Left ventricle myocardium inferior (tissue), 1 donor: ENCODE measurements at places on chromosomes 11 and 22.
A peak's percentile ranks its signal among the peaks of the same experiment; 100 is the strongest.

DNA sequence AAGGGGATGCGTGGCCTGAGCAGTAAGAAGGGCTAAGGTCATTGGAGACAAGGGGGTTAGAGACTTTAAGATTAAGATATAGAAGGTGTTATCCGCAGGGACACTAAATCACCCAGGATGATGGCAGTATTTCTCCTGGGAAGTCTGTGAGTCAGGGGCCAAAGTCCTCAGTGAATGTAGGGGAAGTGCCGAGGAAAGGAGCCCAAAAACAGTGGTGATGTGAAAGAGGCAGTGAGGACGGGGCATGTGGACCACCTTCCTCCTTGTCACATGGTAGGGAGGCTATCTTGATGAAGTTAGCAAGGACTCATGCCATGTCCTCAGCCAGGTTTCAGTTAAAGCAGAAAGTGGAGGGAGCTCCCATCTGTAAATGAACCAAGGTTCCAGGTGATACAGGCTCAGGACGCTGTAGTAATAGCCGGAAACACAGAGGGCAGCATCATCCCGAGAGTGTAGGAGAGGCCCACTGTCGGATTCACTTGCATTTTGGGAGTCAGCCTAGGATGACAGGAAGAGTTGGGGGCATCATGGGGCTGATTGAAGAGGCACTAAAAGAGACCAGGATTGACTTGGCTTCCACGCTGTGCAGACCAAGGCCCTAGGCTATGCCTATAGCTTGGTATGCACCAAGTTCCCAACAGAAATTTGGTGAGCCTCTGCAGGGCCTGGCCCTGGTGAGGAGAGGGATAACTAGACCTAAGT, 33.5 kb downstream of the WEE1 start:
- no peak overlapping the region for H3K27ac ChIP-seq
- H3K36me3 ChIP-seq: no peaks in the 10 kb centered on the region
- H3K27me3 ChIP-seq: no peaks in the 10 kb centered on the region

- no peaks in the 10 kb centered on the region for H3K36me3 ChIP-seq
- no peak overlapping the region for H3K27ac ChIP-seq
- no peak for DNase-seq
- peaks cover 42% of the 10 kb centered on the region for H3K27me3 ChIP-seq
- peaks cover 4% of the 10 kb centered on the region for H3K4me1 ChIP-seq
Measured at GRCh38 chr11:115924744-115925567, 420.7 kb upstream of the CADM1 start.

GRCh38 chr11:29783506-29783905, 233.3 kb downstream of the KCNA4 start:
- H3K36me3 ChIP-seq: no peaks in the 10 kb centered on the region
- H3K4me3 ChIP-seq: no peak overlapping the region
- H3K4me1 ChIP-seq: peaks cover 33% of the 10 kb centered on the region
- no peak for DNase-seq
- no peaks in the 10 kb centered on the region for H3K27me3 ChIP-seq
- no peak overlapping the region for H3K27ac ChIP-seq

DNA sequence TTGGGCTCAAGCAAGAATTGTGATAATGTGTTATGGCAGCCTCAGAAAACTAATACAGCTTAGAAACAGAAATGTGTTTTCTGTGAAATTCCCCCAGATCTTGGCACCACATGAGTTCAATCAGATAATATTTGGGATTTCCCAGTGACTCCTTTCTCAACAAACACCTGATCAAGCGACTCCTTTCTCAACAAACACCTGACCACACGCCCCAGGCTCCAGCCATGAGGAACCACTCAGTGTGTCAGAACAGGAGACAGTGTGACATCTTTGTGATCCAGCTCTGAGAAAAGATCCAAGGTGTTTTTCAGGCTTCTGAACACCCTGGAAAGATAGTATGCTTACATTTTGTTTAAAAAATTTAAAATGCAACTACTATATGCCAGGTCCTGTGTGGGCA, 1.9 kb upstream of the UVRAG start:
- no peaks in the 10 kb centered on the region for H3K36me3 ChIP-seq
- no peaks in the 10 kb centered on the region for H3K27me3 ChIP-seq
- H3K4me3 ChIP-seq: no peak overlapping the region
- H3K27ac ChIP-seq: peak overlapping the region; percentile 95

- no peak overlapping the region for H3K27ac ChIP-seq
- no peaks in the 10 kb centered on the region for H3K36me3 ChIP-seq
- no peaks in the 10 kb centered on the region for H3K27me3 ChIP-seq
- peaks cover 43% of the 10 kb centered on the region for H3K4me1 ChIP-seq
Measured at GRCh38 chr11:118448294-118448693, 12.0 kb downstream of the KMT2A start.

GRCh38 chr11:14386081-14386480, 27.1 kb upstream of the RRAS2 start:
- H3K27me3 ChIP-seq: peaks cover 9% of the 10 kb centered on the region
- H3K4me3 ChIP-seq: no peak overlapping the region
- no peak for DNase-seq
- no peaks in the 10 kb centered on the region for H3K36me3 ChIP-seq
- no peak overlapping the region for H3K27ac ChIP-seq
- peaks cover 27% of the 10 kb centered on the region for H3K4me1 ChIP-seq

GRCh38 chr11:128988242-128988970, 45.7 kb upstream of the TP53AIP1 start:
- no peaks in the 10 kb centered on the region for H3K4me1 ChIP-seq
- peaks cover 10% of the 10 kb centered on the region for H3K36me3 ChIP-seq
- no peak overlapping the region for H3K4me3 ChIP-seq
- H3K27ac ChIP-seq: no peak overlapping the region
- no peaks in the 10 kb centered on the region for H3K27me3 ChIP-seq
